ENCODE measurements at places on chromosomes 2 and 18.

- DNase-seq, result no peak
Measured at GRCh38 chr18:35971661-35972196, 750 bp upstream of the RMP24 start.

DNA sequence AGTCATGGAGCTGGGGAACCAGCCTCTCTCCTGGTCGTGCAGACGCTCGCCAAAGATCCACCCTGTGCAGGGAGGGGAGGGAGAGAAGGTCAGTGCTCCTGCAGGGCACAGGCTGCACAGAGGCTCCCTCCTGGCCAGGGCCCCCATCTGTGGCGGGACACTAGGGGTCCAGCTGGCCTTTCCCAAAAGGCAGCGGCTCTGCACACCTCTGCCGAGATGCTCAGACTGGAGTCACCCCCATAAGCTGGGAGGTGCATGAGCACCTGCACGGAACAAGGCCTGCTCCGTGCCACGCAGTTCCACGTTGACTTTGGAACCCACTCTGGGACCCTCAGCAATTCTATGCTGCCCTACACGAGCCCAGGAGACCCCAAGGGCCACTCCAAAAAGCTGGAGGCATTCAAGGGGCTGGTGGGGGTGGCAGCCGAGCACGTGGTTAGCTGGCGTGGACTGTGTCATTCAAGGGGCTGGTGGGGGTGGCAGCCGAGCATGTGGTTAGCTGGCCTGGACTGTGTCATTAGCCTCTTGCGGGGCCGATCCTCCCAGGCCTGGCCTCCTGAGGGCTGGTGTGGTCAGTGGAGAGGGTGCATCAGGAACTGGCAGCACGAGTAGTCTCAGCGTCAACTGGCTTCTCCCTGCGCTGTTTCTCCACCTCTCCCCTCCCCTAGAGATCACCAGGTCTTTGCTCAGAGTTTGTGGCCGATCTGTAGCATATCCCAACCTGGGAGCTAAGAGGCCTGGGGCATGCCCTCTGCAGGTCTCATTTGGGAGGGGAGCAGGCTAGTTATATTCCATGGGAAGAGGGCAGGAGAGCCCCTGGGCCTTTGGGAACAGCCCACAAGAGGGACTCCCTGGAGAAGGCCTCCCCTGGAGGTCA is 9.8 kb downstream of the SNORC start:
- DNase-seq, result no peak

DNA sequence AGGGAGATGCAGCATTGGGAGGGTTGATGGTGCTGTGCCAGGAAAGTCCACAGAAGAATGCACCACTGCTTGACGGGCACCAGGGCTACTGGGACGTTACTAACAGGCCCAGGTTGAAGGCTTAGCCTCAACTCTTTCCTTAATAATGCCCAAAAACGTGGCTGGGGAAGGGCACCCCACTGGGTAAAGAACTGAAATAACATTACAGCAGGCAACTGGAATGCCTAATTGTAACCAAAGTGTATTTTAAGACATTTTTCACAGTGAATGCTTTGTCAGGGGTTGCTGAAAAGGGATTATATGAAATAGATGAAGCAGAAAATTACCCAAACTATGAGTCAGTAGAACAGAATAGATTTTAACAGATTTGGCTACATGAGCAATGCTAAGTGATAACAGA is 191.3 kb downstream of the CMPK2 start:
- no peak for DNase-seq

DNA sequence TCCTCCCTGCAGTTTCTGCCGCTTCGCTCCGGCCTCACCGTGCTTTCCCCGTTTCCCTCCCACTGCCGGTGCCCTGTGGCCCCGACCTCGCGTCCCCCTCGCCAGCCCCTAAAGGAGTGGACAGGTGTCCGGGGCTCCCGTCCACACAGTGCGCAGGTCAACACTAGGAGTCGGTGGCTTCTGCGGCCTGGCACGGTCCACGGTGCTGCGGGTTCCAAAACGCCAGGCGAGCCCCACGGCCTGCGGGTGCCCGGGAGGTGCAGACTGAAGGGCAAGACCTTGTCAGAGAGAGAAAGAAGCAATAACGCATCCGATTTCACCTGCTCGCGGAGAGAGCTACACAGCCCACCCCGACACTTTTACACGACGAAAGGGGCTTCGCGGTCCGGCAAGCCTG is 588.7 kb upstream of the SALL3 start:
- no peak for DNase-seq

- no peak for DNase-seq
Measured at GRCh38 chr2:142865924-142866323, 11.5 kb upstream of the KYNU start.

- DNase-seq, result no peak
Measured at GRCh38 chr2:238502956-238503791, 76.4 kb downstream of the ASB1 start.

- no peak for DNase-seq
Measured at GRCh38 chr2:162082036-162082435, 8.0 kb upstream of the DPP4 start.

All from activated CD4-positive, alpha-beta T cell treated with anti-CD3 and anti-CD28 coated beads for 48 hours (primary cell).